ENCODE measurements at places on chromosomes 12 and 14. TPM values are rescaled to one million over a fixed set of nuclear protein-coding genes. Genes with fewer than 3 reads are reported as not detected.

VRTN gene
- total RNA-seq: not detected

CYP27B1 gene
- total RNA-seq: 5.6 TPM

PRB2 gene
- not detected for total RNA-seq

SDSL gene
- total RNA-seq: 2.1 TPM

CCDC59 gene
- 74.4 TPM for total RNA-seq

CD69 gene
- total RNA-seq: 10.0 TPM

- no peak for DNase-seq
Measured at GRCh38 chr14:22448035-22448904, 140.8 kb downstream of the DAD1 start.

DNA sequence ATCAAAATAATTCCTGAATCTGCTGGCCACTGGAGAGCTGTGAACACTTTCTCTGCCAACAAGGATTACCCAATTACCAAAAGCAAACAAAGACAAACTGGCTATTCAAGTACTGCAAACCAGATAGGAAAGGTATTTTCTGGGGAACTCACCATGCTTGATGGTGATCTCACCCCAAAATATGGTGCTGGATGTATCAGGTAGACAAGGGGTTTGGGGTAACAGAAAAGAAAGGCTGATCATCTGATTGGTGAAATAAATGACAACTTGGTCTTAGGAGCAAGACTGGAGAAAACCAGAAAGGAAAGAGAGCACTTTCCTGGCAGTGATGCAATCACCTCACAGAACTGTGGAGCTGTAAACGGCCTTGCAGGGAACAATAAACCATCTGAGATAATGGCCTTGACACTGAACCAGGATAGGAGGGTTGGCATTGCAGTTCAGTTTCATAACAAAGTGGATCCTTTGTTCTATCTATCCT lies 31.0 kb upstream of the NPFF start:
- no peak for DNase-seq

DNA sequence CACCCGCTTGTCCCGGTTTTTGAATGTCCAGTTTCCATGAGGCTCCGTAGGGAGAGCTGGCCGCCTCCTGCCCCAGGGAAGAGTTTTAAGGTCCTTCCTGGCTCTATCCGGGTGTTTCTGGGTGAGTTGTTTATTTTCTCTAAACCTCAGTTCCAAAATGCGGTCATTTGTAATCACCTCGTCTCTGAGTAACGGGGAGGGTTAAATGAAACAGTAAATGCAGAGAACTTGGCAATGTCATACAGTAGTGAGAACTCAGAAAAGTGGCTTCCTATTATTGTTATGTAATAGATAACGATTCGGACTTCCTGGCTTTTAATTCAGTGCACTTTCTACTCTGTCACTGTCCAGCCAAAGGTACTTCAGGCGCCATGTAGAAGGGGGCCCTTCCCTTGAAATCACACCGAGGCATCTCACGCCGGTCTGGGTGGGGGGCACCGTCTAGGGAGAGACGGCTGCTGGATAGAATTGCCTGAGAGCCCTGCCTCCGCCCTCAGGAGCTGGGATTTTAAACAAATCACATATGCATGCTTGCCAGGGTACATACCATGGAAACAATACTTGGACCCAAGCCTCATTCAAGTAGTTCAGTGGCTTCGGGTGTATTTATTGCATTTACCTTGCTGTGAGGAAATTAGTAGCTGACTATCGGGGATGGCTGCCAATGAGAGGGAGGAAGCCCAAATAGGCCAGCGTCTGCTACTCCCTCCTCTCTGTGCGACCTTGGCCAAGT lies 26.4 kb downstream of the NOS1 start:
- DNase-seq: no peak

- no peak for DNase-seq
Measured at GRCh38 chr12:116313194-116313927, 35.9 kb upstream of the MED13L start.

DNA sequence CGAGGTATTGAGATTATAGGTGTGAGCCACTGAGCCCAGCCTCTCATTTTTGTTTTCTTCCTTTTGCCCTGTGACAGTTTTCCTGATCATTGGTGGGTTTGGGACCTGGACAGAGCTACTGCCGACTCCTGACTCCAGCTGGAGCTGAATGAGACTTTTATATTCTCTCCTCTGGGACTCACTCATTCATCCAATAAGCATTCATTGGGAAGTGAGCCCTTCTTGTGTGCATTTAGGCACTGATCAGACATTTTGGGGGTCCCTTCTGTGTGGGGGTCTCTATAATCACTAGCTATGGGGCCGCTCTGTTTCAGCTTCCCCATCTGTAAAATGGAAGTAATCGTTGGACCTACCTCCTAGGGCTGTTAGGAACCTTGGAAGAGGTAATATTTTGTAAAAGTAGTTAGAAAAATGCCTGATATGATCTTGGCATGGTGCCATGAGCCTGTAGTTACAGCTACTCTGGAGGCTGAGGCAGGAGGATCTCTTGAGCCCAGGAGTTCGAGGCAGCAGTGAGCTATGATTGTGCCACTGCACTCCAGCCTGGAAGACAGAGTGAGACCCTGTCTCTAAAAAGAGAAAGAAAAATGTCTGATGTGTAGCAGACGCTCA lies 7.2 kb downstream of the SH2B3 start:
- no peak for DNase-seq

DNA sequence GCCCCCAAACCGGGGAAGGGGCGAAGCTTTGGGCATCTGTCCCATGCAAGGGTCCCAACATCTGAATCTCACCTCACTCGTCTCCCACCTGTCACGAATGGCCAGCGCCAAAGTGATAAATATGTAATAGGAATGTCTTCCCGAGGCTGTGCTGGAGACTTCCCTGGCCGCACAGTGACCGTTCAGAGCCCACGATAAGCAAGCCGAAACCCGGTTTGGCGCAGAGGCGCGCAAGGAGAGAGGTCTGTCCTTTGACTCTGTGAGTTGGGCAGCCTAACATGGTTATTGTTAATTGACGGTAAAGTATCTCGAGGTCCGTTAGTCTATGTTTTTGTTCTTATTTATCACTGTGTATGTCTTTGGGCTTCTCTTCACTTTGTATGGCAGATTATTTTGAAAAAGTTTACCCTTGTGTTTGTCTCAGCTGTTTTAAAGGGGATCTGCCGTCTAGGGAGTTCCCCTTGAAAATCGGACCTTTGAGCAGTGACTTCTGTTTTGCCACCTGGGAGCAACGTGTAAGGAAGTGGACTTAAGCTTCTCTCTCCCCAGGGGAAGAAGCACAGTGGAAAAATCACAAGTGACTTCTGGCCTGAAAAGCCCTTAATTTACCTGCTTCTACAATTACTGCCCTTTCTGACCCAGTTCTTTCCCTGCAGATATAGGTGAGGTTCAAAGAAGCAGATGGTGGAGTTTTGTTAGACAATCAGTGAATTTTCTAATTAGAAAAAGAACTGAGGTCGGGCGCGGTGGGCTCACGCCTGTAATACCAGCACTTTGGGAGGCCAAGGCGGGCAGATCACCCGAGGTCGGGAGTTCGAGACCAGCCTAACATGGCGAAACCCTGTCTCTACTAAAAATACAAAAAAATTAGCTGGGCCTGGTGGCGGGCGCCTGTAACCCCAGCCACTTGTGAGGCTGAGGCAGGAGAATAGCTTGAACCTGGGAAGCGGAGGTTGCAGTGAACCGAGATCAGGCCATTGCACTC lies 1.1 kb upstream of the TM9SF1 start:
- no peak for DNase-seq

DNA sequence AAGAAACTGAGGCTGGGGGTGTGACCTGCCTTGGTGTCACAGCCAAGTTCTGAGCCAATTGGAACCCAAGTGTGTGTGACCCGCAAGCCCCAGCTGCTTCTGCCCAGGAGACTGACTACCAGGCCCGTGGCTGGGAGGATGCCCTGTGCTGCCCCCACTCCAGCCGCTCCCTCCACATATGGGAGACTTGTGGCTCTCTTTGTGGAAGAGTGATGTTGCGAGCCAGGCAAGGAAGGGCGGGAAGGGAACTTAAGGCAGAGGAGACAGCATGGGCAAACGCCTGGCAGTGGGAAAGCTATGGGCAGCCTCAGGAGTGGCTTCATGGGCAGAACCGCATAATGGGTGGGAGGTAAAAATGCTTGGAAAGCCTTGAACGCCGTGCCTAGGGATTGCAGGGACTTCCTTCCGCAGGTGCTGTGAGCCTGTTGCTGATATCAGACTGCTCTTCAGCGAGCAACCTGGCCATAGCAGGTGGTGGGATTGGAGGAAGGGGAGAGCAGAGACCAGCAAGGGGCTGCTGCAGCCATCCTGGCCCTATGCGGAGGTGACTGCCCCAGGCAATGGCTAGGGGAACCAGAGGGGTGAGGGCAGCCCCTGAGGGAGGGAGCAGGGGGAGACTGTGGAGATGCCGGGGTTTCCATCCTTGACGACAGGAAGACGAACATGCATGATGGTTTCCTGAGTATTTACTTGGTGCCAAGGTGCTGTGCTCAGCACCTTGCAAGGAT lies 115.7 kb downstream of the LGMN start:
- DNase-seq: no peak

Data from omental fat pad (tissue), 4 donors.